ENCODE measurements at places on chromosomes 12 and 14.
A peak's percentile ranks its signal among the peaks of the same experiment; 100 is the strongest.

DNA sequence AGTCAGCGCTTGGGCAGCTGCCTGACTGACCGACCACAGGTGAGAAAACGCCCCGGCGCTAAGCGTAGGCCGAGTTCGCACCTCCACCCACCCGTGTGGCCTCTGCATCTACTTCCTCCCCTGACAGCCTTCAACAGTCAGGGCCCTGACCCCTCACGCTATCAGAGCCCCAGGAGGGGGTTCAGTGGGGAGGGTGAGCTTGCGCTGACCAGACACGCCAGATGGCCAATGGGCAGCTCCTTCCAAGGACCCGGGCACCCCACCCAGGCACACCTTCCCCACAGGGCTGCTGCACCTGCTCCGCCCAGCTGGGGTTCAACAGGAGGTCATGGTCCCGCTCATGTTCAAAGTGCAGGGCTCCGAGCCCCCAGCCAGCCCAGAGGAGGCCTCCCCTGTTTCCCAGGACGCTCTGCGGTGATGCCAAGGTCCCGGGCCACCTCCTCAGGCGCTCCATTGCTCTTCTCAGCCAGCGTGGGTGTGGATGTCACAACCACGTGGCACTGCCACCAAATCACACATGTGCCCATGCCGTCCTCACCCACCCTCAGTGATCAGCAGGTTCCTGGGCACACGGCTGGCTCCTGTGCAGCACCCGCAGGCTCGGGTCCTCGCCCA lies 48.7 kb upstream of the BCL11B start:
- DNase-seq, result no peak

- DNase-seq, result peak; percentile 68
These were observed 2.4 kb upstream of the TNS2 start for GRCh38 chr12:53047221-53048032.

GRCh38 chr12:93165384-93165932 lies 212.3 kb upstream of the NUDT4 start:
- DNase-seq, result no peak

- no peak for DNase-seq
These were observed 3.7 kb downstream of the KIF5A start for GRCh38 chr12:57553343-57554202.

GRCh38 chr14:23327947-23328744 lies 6.9 kb downstream of the PABPN1 start:
- peak; percentile 76 for DNase-seq

GRCh38 chr12:78128211-78128610 lies 297.5 kb downstream of the NAV3 start:
- no peak for DNase-seq

- no peak for DNase-seq
These were observed 93.9 kb upstream of the DIO3 start for GRCh38 chr14:101467181-101467926.

GRCh38 chr12:127393896-127394295 lies 873.1 kb upstream of the TMEM132C start:
- no peak for DNase-seq

- DNase-seq, result no peak
These were observed 167.0 kb upstream of the PLXNC1 start for GRCh38 chr12:93981411-93981810.

DNA sequence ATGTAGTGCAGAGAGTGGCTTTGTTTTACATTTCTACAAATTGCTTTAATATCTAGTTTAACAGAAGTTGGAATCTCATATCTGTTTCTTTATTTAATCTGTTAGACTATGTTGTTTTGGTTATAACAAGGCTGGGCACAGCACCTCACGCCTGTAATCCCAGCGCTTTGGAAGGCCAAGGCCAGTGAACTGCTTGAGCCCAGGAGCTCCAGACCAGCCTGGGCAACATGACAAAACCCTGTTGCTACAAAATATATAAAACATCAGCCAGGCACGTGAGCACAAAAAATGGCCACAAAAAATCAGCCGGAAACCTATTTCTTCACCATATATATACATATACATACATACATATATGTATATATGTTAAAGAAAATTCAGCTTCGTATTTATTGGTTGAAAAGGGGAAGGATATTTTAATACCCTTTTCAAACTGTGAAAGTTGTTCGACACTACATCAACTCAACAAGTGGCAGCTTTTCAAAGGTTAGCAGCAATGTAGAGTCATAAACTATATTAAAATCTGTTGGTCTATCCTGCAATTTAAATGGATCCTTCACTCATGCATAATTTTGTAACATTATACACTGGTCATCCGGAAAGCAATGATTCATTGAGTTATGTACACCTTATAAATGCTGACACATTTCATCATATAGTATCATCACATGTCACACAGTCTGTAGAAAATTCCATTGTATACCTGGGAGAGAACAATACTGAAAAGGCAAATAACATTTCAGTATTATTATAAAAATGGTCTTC lies 7.1 kb downstream of the NR2C1 start:
- no peak for DNase-seq

DNA sequence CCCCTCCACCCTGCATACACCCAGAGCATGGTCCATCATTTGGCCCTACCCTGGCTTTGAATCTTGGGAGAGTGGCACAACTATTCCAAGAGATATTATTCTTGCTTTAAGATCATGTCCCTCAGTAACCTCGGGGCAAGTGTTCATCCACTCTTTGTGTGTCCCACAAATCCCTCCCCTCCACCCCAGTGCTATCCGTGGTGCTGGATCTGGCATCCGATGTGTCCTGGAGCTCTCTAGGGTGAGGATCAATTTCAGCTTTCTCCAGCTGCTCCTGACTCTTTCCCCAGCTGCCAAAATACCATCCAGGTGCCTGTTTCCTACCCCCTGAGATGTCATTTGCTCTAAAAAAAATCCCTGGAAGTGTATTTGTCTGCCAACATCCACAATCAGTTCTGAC lies 64.8 kb upstream of the CMKLR1 start:
- no peak for DNase-seq

All from CD4-positive, alpha-beta T cell treated with Interleukin-15 for 4 hours (primary cell).